ENCODE measurements at places on chromosomes 6 and 20.
A peak's percentile ranks its signal among the peaks of the same experiment; 100 is the strongest.

- DNase-seq: no peak
Measured at GRCh38 chr20:53792946-53793536, 199.4 kb upstream of the ZNF217 start.

DNA sequence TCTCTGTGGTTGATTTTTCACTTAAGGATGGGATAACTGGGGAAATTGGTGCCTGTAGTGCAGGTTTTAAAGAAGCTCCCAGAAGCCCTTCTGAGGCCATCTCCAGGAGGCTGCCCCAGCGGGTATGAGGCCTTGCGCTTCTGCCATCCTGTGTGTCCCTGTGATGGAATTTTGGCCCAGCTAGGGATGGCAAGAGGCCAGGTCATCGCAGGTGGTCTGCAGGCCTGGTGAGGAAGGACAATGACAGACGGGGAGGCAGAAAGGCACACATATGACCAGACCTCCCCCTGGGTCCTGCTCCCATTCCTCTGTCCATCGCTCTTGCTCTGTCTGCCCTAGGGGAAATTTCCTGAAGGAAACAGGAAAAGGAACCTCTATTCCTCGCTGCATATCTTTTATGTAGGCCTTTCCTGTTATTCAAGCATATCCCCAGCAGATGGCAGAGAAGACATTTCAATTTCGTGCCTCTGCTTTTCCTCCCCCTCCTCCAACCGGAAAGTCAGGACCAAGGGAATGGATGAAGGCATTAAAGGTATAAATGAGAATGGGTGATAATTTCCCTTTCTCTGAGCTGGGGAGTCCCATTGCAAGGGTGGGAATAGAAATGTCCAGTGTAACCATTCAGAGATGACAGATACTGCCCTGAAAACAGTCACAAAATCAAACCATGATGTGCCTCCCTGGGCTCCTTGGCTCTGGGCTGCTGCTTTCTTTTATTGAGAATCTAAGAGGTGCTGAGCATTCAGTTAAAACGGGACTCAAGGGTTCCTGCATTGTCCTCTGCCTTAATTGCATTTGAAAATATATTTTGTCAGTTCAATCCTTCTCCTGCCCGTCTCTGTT is 17.6 kb upstream of the HLA-F start:
- DNase-seq: peak; percentile 38

DNA sequence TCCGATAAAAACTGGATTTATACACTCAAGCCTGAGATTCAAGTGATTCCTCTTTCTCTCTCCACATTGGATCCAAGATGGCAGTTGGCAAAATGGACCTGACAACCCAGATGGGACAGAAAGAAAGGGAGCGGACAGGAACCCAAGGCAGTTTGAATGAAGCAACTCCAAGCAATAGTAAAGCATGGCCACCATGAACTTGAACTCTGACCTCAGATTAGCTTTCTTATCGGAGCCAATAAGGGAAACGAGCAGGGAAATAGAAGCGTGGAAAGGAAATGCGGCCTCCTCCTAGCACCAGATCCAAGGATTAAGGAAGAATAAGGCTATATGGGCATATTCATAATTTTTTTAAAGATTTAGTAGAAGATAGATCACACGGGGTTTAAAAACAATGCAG is 213.4 kb upstream of the RIN2 start:
- DNase-seq: no peak

- DNase-seq: no peak
Measured at GRCh38 chr6:15936503-15936902, 192.4 kb upstream of the MYLIP start.

DNA sequence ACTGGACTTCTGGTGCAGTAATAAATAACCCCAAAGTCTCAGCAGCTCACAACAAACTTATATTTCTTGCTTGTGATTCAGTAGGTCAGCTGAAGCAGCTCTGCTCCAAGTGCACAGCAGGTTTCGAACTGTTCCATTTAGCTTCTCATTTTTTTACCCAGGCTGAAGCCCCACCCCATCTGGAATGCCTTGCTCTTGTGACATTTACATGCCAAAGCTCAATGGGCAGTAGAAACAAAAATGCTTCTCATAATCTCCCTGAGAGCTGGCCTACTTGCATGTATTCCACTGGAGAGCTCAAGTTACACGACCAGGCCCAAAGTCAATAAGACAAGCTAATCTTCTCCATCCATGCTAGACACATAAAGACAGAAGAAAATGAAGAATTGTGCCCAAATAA is 165.2 kb downstream of the HAO1 start:
- no peak for DNase-seq

DNA sequence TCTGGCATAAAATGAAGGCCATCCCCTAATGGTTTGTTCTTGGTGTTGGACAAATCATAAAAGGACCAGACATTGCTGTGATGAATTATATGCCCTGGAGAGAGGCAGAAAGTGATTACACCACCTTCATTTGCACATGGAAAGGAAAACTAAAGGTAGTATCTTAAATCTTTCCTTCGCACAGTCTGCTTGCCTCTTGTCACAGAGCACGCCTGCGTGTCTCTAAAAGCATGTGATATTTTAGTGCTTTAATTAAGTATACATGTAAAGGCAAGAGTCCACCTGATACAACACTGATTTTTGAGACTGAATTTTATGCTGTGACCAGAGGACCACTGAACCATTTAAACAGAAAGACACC is 28.8 kb upstream of the PLAGL1 start:
- no peak for DNase-seq

DNA sequence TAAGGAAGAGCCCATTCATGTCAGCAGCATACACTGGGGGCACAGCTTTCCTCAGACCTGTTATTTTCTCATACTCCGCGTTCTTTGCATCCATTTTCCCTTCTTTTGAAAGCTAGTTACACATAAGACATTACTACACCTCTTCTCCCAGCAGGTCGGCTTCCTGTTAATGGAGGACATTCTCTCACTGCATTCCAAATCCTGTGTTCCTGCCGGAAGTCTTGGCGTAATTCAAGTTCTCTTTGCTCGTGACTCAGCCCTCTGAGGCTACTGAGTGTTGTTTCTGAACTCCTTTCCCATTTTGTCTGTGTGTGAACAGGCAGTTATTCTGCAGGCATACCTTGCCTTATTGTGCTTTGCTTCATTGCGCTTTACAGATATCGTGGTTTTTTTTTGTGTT is 97.5 kb upstream of the ZBTB24 start:
- no peak for DNase-seq

DNA sequence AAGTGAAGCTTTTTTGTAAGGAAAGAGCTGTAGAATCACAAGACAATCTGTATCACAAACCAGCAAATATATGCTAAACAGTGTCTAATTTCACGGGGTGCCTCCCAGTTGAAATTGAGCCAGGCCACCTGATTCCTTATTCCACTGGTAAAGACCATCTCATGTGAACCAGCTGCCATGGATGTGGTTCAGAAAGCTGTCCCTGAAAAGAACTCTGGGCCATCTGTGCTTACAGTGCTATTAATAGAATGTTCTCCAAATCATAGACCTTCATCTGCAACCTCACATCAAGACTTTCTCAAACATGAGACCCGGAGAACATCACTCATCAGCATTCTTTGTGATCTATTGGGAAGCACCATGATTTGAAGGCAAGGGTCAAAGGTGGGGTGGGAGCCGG is 89.7 kb downstream of the FBXO5 start:
- DNase-seq: no peak

GRCh38 chr6:111382476-111383294 is 100.3 kb downstream of the REV3L start:
- no peak for DNase-seq

DNA sequence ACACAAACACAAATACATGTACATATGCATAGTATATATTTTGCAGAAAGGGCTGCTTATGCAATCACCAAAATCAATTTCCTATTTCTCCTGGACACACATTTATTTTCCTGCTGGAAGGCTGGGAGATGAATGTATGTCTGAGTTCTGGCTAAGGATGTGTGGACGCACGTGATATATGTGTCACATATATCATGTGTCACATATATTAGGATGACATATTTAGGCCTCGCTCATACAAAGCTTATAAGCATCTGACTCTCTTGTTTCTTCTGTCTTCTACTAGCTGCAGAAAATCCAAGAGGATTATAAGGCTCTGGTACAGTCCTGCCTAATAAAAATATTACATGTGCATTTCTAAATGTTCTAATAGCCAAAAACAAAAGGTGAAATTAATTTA is 47.2 kb upstream of the TFAP2D start:
- no peak for DNase-seq

DNA sequence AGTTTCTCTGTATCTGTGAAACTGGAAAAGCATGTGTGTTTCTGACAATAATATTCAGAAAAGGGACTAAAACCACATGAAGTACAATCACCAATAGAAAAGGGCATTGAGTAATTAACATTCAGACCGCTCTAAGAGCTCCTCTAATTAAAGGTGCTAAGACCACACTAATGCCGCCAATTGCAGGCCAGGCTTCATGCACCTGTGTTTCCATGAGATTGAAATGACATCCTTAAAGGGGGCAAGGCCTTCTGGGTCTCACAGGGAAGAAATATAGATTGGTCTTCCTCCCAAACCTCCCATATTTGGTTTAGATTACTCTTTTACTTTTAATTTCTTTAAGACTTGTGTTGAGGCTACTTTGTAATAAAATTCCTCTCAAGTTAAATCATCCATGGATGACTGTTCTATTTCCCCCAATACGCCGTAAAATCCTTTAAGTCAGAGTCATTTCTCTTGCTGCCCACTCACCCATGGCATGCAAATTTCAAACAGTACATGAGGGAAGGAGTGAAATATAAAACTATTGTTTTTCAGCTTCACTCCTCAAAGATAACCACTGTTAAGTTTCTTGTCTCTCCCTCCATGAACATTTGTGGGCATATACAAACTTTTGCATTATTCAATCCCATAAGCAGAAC is 110.6 kb downstream of the UBE3D start:
- no peak for DNase-seq

- no peak for DNase-seq
Measured at GRCh38 chr6:39770446-39770845, 21.7 kb upstream of the DAAM2 start.

DNA sequence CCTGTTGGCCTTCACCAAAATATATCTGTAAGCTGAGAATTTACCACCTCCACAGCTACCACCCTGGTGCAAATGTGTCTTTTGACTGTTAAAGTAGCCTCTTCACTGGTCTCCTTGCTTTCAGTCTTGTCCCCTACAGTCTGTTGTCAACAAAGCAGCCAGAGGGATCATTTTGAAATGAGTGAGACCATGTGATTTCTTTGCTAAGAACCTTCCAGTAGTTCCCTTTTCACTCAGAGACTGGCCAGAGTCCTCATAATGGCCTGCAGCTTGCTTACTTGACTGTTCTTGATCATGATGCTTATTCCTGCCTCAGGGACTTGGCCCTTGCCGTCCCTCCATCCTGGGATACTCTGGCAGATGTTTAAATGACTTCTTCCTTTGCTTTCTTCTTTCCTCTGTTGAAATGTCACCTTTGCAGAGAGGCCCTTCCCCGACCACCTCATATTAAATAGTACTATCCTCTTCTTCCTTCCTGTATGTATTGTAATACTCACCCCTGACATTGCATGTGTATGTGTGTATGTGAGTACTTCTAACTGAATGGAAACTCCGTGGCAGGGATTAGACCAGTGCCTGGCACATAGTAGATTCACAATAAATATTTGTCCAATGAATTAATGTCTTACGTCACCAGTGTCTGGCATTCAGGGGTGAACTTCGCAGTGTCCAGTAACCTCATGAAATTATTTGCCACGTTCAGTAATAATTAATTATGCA is 5.0 kb downstream of the MANBAL start:
- DNase-seq: no peak

- no peak for DNase-seq
Measured at GRCh38 chr6:125951323-125951722, 5.2 kb upstream of the HINT3 start.

DNA sequence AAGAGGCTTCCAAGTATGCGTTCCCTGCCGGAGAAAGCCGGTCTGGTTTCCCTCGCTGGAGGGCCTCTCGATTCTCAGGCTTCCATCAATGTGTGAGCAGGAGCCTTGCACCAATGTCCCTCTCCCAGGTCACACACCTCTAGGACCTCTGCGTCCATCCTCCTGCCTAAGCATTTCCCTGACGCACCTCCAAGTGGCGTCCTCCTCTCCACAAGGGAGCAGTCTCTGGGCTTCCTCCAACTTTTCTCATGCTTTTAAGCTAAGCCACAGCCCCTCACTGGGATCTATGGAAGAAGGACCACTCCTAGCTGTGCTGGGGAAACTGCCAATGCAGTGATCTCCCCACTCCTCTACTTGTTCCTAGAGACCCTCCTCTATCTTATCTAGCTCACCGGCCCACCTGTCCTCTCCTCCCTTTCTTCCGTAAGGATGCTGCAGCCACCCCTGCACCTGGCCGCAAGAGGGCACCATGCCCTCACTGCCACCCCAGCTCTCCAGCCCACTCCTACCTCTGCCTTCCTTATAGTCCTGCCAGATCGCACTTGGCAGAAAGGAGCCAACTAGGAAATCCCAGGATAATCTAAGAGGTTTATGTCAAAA is 258.7 kb downstream of the LRFN2 start:
- peak; percentile 39 for DNase-seq

DNA sequence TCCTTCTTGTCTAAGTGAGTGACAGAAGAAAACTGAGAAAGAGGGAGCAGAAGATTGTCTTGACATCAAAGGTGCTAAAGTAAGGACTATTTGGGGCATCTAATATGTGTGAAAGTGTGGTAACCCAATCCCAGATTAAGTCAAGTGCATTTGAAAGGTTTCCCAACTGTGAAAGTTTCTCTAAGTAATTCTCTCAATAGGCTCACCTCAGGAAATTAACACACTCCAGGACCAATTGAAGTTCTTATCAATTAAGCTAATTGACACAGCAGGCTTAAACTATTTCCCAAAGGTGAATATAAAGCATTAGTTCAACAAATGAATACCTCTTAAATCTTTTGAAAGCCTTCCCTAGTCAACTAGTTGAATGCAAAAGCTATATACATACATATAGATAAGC is 212.8 kb upstream of the FUT9 start:
- no peak for DNase-seq

- DNase-seq: no peak
Measured at GRCh38 chr6:148329596-148330381, 12.8 kb upstream of the SASH1 start.

GRCh38 chr20:50932691-50933280 is 1.5 kb upstream of the ADNP start:
- DNase-seq: no peak

GRCh38 chr6:148566664-148567350 is 180.0 kb upstream of the UST start:
- DNase-seq: no peak

DNA sequence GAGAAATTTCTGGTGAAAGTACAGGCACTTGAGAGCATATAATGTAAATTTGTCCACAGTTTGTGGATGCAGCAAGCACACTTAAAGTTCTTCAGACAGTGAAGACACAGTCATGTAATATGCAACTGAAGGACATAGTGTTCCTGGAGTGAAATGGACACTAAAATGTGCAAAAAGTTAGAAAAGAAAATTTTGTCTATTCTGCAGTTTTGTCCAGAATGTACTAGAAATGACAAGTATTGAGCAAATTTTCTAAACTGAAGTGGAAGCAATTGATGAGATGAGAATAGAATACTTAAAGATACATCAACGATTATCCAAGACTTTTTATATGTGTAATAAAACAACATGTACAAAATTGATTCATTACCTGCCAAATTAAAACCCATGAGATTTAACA is 647.0 kb upstream of the IMPG1 start:
- no peak for DNase-seq

All from HuH-7.5 (cell line).